Thoracic aorta (tissue), 2 donors: ENCODE measurements at places on chromosomes 2 and 18.

- H3K36me3 ChIP-seq, result no peaks in the 10 kb centered on the region
- no peaks in the 10 kb centered on the region for H3K27me3 ChIP-seq
- H3K4me3 ChIP-seq, result no peak overlapping the region
- no peak overlapping the region for H3K27ac ChIP-seq
- DNase-seq, result no peak
Observed at GRCh38 chr18:77146249-77147080, 13.9 kb upstream of the MBP start.

DNA sequence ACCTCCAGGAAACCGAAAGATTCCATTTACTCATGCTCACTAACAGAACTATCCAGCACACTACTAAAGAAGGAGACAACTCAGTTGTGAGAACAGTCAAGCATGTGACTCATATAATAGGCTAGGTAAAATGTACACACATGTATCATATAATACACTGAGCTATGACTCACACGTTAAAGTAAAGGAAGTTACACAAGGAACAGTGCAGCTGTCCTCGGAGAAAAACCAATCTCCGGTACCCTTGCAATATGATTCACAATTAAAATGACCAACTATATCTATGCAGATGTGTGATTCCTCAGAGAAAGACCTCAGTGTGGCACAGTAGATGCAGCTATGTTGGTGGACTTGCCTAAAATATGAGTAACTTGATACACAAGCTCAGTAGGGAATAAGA is 76.5 kb downstream of the STRN start:
- no peak for DNase-seq
- no peaks in the 10 kb centered on the region for H3K27me3 ChIP-seq
- H3K36me3 ChIP-seq, result peaks cover 6% of the 10 kb centered on the region
- peaks cover 4% of the 10 kb centered on the region for H3K4me1 ChIP-seq

DNA sequence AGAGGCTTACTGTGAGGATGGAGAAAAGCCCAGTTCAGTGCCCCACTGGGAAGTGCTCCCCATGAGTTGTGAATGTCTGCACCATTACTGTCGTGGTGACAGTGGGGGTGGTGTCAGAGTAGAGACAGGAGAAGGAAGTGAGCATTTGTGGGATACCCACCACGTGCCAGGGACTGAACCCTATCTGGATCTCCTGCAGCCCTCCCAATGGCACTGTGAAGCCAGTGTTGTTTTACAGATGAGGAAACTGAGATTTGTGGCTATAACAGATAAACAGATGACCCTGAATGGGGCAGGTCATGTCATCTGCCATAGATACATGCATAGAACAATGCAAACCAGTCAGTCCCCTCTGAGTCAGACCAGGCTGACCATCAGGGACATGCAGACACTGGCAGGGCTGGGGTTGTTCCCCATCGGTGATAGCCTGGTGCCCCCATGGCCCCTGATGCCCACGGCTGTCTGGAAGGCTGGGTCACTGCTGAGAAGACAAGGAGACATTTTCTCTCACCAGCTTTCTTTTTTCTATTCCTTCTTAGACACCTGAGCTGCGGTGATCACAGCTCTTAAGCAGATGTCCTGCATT is 60.8 kb downstream of the EMILIN2 start:
- H3K4me1 ChIP-seq, result peaks cover 31% of the 10 kb centered on the region
- no peaks in the 10 kb centered on the region for H3K27me3 ChIP-seq
- DNase-seq, result no peak
- H3K4me3 ChIP-seq, result peak overlapping the region; percentile 76

- H3K27me3 ChIP-seq, result no peaks in the 10 kb centered on the region
- H3K27ac ChIP-seq, result no peak overlapping the region
- no peaks in the 10 kb centered on the region for H3K4me1 ChIP-seq
- no peaks in the 10 kb centered on the region for H3K36me3 ChIP-seq
Observed at GRCh38 chr18:32868406-32868805, 95.6 kb upstream of the KLHL14 start.

GRCh38 chr2:23496456-23496855 is 111.5 kb downstream of the KLHL29 start:
- H3K4me1 ChIP-seq, result peaks cover 36% of the 10 kb centered on the region
- H3K27me3 ChIP-seq, result no peaks in the 10 kb centered on the region
- H3K36me3 ChIP-seq, result no peaks in the 10 kb centered on the region
- H3K27ac ChIP-seq, result peak overlapping the region; percentile 57
- H3K4me3 ChIP-seq, result peak overlapping the region; percentile 14

DNA sequence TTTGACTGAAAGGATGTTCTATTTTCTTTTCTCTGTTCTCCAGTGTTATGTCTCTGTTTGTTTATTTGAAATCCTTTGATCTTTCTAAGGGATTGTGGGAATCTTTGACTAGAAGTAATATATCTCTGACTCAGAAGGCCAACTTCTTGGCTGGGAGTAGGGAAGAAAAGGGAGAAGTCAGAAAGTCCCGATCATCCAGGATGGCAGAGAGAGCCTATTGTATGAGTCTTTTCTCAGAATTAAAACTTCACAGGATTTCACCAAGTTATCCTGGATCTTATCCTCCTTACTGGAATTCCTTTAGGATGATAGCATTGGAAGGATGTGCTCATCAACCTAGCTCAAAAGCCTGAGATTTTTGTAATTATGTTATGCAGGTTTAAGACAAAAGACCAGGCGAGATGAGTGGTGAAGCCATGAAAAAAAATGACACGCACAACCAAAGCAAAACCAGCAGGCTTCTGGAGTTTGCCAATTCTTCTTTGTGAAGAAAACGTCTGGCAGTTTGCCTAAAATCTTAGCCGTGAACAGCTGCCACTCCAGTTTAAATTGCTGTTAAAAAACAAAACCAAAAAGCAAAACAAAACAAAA is 383.6 kb upstream of the SMIM21 start:
- no peak overlapping the region for H3K27ac ChIP-seq
- no peaks in the 10 kb centered on the region for H3K27me3 ChIP-seq
